MG63 (cell line): ENCODE measurements at places on chromosomes 11 and 22. TPM values are rescaled to one million over a fixed set of nuclear protein-coding genes. Genes with fewer than 3 reads are reported as not detected.

GRCh38 chr11:47376525-47377371 is 1.6 kb downstream of the SPI1 start:
- DNase-seq: no peak

Gene ACRV1
- not detected in 2 replicates for total RNA-seq

Gene SEC14L6
- not detected in 2 replicates for total RNA-seq

GRCh38 chr11:10551290-10551592 is 10.3 kb upstream of the RNF141 start:
- DNase-seq: no peak

Gene RBFOX2
- 64.2 and 65.6 TPM in 2 replicates for total RNA-seq

GRCh38 chr11:112644410-112645131 is 316.6 kb upstream of the NCAM1 start:
- no peak for DNase-seq

GRCh38 chr22:30979932-30980331 is 10.9 kb downstream of the TUG1 start:
- no peak for DNase-seq

Gene FOLH1
- not detected in 2 replicates for total RNA-seq

- no peak for DNase-seq
Measured at GRCh38 chr22:32917577-32918354, 116.3 kb downstream of the TIMP3 start.

DNA sequence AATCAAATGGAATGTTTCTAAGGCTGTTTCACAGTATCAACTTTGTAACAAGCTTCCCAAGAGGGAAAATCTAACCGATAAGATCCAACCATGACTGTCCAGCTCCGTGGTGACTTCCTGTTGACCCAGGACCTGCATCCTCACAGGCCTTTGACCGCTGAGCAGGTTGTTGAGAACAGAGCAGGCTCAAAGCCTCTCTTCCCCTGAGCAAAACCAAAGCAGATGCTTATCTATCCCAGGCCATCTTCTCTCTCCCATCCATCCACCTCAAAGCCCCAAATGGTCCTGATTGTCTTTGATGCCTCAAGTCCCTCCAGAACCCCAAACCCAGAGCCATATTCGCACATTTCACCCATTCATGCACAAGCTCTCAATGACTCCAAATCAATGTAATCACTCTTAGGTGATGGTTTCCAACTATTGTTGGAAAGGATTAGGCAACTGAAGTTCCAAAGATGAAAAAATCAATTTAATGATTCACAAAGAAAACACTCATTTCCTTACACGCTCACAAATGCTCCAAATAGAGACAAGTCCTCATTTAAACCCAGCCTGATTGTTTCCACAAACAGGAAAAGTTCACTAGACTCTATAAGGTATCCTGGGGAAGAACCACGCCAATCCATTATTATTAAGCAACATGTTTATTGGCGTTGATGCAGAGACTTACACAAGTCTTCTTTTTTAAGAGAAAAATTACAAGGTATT is 48.7 kb downstream of the C11orf58 start:
- no peak for DNase-seq

Gene CHADL
- total RNA-seq: not detected in 2 replicates

DNA sequence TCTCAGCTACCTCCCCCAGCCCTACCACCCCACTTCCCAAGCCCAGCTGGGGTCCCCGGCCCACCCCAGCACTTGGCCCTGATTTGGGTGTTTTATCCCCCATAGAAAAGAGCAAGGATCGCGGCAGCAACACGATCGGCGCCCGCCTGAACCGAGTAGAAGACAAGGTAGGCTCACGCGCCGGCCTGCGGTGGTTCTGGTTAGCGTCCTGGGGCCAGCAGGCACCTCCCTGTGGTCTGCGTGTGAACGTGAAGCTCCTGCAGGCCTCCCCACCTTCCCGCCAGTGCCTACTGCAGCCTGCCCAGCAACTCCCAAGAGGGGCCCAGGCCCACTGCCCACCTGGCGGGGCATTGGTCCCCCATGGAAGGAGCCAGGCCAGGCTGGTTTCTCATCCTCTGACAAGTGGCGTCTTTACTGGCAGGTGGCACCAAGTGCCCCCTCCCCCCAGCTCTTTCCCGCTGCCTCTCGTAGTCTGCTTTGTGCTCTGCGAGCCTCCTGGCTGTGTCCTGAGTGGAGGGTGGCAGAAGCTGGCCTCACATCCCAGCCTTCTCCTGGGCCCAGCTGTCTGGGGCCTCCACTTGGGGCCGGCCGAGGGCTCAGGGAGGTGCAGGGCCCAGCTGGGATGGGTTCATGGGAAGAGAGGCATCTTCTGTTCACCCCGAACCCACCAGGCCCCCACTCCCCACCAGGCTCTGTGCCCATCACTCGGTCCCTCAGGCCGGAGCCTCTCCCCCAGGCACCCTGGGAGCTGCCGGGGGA is 78.3 kb upstream of the KCNQ1OT1 start:
- DNase-seq: no peak

GRCh38 chr22:26529345-26529744 is 17.1 kb upstream of the TFIP11 start:
- DNase-seq: no peak

DNA sequence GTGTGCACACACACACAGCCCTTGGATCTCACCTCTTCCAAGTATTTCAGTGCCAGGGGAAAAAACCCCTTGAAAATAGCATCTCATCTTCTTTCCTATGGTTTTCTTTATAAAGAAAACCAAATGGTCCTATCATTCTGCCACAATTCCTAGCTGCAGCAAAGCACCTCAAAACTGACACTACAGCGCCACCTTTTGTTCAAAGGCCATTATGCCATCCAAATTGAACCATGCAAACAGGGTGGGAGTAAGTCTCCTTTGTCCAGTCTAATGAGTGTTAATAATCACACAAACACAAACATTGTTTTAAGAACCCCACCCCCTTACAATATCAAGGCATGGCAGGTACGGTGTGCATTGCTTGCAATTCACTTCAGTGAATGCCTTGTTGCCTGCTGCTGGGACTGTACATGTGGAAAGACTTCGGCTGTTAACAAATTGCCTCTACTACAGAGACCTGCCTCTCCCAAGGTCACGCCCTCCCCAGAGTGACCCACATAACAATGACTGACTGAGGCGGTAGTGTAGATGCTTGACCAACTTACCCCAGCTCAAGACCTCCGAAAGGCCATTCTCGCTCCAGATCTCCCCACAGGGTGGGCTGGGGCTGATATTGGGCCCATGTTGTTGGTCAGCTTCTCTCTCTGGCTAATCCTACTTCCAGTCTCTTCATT is 31.7 kb downstream of the FAM181B start:
- DNase-seq: no peak

Gene FOXRED1
- 26.8 and 33.2 TPM in 2 replicates for total RNA-seq

- no peak for DNase-seq
Measured at GRCh38 chr11:7439746-7440320, 45.5 kb upstream of the OLFML1 start.

- no peak for DNase-seq
Measured at GRCh38 chr22:36595154-36595553, 66.2 kb upstream of the EIF3D start.

Gene PAMR1
- not detected in 2 replicates for total RNA-seq

GRCh38 chr11:47991266-47991830 is 11.0 kb downstream of the PTPRJ start:
- no peak for DNase-seq

DNA sequence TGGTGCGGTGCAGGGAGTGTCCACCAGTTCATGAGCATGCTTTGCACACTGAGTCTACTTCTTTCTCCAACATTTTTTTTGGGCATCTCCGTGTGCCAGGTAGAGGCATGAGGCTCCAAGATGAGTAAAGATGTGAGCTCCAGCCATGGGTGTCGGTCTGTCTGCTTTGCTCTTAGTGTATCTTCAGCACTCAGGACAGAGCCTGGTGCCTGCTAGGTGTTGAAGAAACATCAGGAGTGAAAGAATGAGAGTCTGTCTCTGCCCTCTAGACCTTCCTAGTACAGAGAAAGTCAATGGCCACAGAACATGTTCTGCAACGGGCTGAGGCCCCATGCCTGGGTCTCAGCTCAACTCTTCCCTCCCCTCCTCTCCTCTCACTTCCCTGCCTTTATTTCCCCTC is 486.5 kb downstream of the TBC1D22A start:
- no peak for DNase-seq

Gene CCDC73
- total RNA-seq: not detected in 2 replicates

- DNase-seq: no peak
Measured at GRCh38 chr11:122874991-122875390, 7.6 kb upstream of the JHY start.

DNA sequence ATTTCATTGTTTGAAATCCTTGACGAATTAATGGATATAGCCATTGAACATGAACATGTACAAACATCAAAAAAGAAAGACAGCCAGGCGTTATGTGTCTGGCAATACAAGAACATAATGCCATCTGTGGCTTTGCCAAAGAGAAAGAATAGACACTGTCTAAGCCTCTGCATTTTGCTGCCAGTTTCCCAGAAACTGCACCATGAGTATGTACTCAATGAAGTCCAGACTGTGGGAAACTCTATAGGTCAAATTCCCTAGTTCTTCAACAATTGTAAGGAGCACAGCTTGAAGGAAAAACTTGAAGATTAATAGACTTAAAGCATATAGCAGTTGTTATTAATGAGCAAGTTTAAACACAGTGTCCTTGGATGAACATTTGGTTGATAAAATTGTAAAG is 71.3 kb downstream of the BBOX1 start:
- DNase-seq: no peak

GRCh38 chr22:27804470-27805297 is 3.1 kb upstream of the MN1 start:
- DNase-seq: peak; percentile 44

DNA sequence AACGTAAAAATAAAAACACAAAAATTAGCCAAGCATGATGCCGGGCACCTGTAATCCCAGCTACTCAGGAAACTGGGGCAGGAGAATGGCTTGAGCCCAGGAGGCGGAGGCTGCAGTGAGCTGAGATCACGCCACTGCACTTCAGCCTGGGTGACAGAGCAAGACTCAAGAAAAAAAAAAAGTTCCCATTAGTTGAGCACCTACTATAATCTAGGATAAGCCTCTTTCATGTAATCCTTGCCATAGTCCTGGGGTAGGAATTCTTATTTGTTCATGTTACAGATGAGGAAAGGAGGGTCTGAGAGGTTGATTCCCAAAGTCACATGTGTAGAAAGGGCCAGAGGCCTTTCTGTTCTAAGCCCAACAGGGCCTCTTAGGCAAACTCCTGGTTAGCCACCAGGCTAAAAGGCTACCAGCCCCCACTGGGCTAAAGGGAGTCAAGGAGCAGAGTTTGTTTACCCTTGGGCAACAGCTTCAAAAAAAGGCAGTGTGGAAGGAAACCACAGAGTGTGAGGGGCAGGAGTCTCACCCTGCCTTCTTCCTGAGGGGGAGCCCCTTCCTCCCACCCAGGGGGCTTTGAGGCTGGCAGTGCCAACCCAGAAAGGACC is 21.6 kb upstream of the CSNK1E start:
- no peak for DNase-seq

Gene KRTAP5-8
- total RNA-seq: not detected in 2 replicates

- no peak for DNase-seq
Measured at GRCh38 chr22:45598596-45599217, 72.9 kb upstream of the ATXN10 start.

- peak; percentile 51 for DNase-seq
Measured at GRCh38 chr11:115222218-115222862, 281.9 kb downstream of the CADM1 start.

Gene PRG2
- 1.0 TPM in 1 of 2 replicates, not detected in the other for total RNA-seq

Gene BEST1
- total RNA-seq: not detected in 2 replicates

GRCh38 chr11:36385121-36385970 is 89.3 kb downstream of the PRR5L start:
- peak; percentile 85 for DNase-seq

DNA sequence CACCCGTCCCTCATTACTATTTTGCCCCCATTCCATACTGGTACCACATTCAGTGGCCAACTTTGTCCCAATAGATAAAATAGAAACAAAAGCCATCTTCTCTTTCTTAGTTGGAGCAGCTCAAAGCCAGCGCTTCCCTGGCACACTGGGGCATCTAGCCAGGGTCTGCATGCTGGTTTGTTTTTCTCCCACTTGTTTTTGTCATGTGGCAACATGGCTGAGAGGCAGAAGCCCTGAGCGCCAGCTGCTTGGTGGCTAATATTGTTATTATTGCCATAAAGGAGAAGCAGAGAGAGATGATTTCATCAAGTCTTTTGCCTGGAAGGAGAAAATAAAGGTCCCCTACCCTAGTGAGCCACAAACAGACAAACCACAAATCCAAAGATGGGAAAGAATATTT is 48.4 kb upstream of the CRTAM start:
- no peak for DNase-seq

GRCh38 chr11:126843096-126843495 is 157.5 kb downstream of the KIRREL3 start:
- DNase-seq: no peak

- DNase-seq: no peak
Measured at GRCh38 chr11:111976119-111976766, 39.1 kb downstream of the DIXDC1 start.

- DNase-seq: no peak
Measured at GRCh38 chr11:73559743-73560142, 38.2 kb downstream of the FAM168A start.

DNA sequence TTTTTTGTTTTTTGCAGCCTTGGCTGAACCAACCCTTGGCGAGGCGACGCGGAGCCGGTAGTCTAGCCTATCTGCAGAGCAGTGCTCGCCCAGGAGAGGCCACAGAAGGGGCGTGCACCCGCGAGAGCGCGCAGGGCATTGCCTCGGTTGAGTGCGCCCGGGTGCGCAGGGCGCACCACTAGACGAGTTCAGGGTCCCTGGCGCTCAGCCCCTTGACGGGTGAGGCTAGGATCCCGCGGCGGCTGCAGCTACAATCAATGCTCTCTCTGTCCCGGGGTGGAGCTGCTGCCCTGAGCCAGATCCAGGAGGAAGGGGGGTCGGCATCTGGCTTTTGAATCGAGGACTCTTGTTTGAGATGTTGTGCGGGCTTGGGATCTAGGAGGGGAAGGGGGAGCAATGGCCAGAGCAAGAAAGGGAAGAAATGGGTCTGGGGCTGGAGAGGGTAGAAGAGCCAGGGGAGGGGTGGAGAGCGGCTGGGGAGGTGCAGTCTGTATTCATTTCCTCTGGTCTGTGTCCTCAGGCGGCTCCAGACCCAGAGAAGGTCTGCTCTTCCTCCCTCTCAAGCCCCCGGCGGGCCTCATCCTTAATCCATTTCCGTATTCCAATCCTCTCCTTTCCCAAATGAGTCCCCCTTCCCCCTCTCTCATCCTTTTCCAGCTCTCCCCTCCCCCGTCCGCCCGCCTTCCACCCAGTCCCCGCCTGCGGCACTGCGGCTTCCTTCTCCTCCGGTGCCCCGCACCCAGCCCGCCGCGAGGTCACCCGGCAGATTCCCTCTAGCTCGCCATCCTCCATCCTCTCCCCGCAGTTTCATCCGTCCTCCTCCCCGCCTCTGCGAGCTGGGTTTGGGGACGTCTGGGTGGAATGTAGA is 797 bp downstream of the THY1 start:
- DNase-seq: peak; percentile 56

DNA sequence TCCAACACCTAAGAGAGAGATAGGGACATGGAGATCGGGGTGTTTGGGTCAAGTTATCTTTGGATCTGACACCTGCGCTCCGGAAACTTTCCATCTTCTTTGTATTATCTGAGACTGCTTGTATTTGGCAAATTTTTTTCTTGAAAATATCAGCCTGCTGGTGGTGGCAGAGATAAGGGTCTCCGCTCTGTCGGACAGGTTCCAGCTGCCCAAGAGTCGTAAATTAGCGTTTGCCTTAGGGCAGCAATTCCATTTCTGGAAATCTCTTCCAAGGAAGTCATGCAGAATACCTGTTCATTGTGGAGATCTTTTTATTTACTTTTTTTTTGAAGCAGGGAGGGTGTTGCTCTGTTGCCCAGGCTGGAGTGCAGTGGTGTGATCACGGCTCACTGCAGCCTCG is 19.5 kb upstream of the CSNK1E start:
- no peak for DNase-seq

- DNase-seq: peak; percentile 49
Measured at GRCh38 chr11:76314741-76315090, 66.2 kb downstream of the THAP12 start.

Gene TRPC6
- not detected in 2 replicates for total RNA-seq

Gene SPDYC
- total RNA-seq: not detected in 2 replicates

Gene APLNR
- not detected in 2 replicates for total RNA-seq

Gene ADM
- 95.6 and 135 TPM in 2 replicates for total RNA-seq
